IMR-90 (cell line): ENCODE measurements at places on chromosomes 5 and 9. TPM values are rescaled to one million over a fixed set of nuclear protein-coding genes. Genes with fewer than 3 reads are reported as not detected.

The SPAG8 gene
- 0.28 and 0.72 TPM in 2 replicates for total RNA-seq

- no peak for DNase-seq
Measured at GRCh38 chr9:27572566-27572917, 739 bp downstream of the C9orf72 start.

The MARCOL gene
- not detected in 2 replicates for total RNA-seq

DNA sequence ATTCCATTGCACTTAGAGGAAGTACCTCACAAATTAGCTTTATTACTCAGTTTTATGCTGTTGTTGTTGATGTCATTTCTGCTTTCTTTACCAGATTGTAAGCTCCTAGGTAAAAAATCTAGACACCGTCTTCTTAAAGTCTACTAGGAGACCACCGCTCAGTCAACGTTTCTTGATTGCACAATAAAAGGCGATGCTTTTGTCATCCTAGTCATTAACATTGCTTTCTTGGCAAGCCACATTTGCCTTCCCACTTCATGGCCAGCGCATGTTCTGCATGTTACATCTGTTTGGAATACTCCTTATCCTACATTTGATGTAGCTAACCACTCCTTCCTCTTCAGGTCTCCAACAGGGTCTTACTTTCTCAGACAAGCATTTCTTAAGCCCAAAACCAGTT is 464.0 kb upstream of the TUSC1 start:
- DNase-seq, result no peak

The GRHPR gene
- 173 and 191 TPM in 2 replicates for total RNA-seq

The GGTA1 gene
- not detected in 2 replicates for total RNA-seq

GRCh38 chr9:129867136-129868022 is 32.1 kb downstream of the USP20 start:
- no peak for DNase-seq

The HBEGF gene
- 18.8 and 26.9 TPM in 2 replicates for total RNA-seq

The GMCL2 gene
- total RNA-seq, result not detected in 2 replicates

The FOXD4L5 gene
- total RNA-seq, result under 0.01 TPM in 1 of 2 replicates, not detected in the other

DNA sequence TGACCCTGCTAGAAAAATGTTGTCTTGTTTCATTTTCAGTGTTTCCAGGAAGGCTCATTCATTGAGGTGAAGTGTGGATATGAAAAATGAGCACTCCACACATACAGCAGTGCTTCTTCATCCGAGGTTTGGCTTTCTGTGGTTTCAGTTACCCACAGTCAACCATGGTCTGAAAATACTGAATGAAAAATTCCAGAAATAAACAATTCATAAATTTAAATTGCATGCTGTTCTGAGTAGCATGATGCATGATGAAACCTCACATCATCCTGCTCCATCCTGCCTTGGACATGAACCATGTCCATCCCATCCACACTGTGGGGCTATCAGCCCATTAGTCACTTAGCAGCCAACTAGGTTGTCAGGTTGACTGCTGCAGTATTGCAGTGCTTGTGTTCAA is 10.4 kb upstream of the SLC45A2 start:
- peak; percentile 76 for DNase-seq

- DNase-seq, result peak; percentile 59
Measured at GRCh38 chr5:134550271-134551214, 25.1 kb downstream of the JADE2 start.
